ENCODE measurements at places on chromosomes 3 and 15.
A peak's percentile ranks its signal among the peaks of the same experiment; 100 is the strongest.

GRCh38 chr3:55607844-55608243 is 120.7 kb upstream of the WNT5A start:
- no peak for DNase-seq

DNA sequence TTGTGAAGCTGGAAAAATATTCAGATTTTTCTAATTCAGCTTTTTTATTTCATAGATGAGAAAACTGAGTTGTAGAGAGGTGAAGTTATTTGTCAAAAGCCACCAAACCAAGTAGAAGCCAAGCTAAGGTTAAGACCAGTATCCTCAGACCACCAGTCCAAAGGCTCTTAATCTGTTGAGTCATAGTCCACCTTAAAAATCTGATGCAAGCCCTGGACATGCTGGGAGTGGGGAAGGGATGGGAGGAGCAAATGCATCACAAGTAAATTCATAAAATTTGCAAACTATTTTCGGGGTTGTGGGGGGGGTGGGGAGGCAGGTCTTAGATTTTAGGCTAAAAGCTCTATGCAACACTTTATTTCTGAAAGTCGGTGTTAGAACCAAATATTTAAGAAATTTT is 307.7 kb upstream of the SEMA6D start:
- no peak for DNase-seq

DNA sequence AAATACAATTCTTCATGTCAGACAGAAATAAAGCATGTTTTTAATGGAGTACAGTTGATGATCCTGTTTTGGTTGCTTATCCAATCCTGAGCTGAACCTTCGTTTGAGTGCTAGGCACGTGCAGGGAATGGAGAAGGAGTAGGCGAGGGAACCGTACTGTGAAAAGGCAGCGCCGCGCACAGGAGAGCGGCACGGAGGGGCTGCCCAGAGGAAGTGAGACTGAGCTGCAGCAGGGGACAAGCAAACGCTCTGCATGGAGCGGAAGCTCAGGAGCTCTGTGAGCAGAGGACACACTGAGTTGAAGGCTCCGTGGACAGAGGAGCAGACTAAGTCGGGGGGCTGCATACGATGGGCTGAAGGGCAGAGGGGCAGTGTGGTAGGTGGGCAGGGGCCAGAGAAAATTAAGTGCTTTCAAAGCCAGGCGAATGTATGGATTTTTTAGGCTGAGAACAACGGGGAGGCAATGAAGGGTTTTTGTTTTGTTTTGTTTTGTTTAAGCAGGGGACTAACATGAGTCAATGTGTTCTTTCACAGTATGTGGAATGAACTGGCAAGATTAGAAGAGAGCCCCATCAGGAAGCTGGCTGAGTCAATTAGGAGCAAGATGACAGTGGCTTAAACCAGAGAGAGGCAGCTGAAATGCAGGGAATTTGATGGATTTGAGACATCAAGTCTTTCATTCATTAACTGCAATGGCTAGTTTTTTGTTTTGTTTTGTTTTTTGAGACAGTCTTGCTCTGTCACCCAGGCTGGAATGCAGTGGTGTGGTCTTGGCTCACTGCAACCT is 23.8 kb upstream of the TM2D3 start:
- no peak for DNase-seq

GRCh38 chr3:54211097-54211496 is 88.7 kb downstream of the CACNA2D3 start:
- no peak for DNase-seq

DNA sequence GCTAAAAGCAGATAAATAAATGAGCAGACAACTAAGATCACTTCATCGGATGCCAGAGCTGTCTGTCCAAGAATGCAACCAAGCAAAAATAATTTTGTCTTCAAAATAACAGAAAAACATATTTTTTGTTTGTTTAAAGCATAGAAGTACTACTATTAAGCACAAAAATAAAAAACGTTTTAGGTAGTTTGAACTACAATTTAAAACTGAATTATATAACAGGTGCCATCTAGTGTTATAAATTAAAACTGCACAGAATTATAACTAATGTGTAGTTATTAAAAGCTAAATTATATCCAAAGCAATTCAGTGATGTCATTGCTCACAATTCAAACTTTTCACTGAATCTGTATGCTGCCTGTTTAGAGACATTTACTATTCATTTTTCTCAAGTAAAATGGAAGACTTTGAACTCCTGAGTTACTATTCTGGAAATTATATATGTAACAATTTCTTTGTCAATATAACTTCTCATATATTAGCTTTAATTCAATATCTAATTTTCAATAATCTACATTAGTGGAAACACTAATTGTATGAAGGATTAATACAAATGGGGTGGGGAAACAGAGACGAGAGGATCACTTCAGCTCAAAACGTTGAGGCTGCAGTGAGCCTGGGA is 29.5 kb downstream of the LINS1 start:
- no peak for DNase-seq

DNA sequence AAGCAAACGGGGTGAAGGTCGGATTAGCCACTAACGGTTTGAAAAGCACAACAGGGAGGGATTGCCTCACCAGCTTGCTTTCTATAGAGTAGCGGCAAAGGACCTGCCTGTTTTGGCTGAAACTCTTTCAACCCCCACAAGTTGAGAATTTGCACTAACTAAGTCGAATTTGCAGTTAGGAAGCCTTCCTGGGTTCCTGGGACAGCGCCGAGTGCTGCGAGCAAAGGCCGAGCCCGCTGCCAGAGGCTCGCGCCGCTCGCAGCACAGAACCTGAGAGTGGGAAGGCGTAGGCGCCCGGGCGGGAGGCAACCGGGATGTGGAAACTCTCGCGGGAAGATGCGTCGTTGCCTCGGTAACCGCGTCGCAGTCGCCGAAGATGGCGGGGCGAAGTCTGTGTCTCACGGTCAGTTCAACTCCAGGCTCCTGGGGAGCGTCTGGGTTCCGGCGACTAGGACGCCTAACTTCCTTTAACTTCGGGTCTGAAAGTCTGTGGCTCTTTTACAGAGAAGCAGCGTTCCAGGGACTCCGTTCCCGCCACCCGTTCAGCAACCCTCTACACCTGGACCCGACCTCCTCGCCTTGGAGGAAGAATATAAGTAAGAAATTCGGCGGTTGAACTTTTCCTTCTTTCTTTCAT is at the start of gene TEX9:
Gene TEX9, plus strand, starts transcription at position 352 of the 637 bp plus-strand sequence. Its CDS starts 25 bp downstream, at position 377.
- DNase-seq = peak; percentile 54

DNA sequence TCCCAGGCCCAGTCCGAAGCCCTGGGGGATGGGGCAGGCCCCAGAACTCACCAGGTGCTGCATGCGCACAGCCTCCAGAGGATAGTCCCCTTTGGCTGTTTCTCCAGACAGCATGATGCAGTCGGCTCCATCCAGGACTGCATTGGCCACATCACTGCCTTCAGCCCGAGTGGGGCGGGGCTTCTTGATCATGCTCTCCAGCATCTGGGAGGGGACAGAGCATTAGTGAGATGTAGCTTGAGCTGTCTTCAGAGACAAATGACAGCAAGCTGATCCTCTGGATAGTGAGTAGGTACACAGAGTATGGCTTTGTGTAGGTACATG is 9.1 kb upstream of the GRAMD2A start:
- no peak for DNase-seq

DNA sequence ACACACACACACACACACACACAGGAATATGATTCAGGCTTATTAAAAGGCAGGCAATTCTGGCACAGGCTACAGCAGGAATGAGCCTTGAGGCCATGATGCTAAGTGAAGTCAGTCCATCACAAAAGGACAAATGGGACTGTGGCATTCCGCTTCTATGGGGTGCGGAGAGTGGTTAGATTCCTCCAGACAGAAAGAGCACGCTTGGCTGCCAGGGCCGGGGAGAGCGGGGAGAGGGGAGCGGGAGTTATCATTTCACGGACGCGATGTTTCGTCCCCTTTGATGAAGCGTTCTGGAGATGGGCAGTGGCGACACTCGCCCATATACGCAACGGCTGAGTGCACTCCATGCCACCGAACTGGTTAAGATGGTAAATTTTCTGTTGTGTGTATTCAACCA is 58.5 kb upstream of the FAM174B start:
- DNase-seq = no peak

DNA sequence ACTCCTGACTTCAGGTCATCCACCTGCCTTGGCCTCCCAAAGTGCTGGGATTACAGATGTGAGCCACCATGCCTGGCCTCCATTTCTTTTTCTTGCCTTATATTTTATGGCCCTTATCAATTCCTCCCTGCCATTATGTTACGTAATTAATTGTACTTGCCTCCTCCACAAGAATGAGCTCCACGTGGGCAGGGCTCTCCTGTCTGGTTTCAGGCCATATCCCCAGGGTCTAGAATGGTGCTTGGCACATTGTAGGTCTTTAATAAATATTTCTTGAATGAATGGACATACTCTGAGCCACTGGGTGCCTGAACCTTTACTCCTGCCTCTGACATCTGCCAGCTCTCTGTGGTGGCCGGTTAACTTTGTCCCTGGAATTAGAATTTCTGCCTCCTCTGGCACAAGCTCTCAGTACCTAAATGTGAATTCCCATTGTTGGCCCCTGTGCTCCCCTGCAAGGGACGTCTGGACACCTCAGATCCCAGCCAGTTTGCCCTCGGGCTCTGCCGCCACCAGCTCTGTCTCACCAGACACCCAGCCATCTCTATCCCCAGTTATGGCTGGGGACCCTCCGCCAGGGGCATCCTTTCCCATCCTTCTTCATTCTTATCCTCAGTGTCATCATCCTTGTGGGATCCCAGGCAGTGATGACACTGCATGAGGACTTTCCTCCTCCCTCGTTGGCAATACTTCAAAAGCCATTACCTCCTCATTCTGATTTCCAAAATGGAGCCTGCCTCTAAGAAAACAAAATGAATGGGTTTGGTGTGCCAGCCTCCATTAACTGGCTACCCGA is 165.6 kb upstream of the SMAD3 start:
- no peak for DNase-seq

DNA sequence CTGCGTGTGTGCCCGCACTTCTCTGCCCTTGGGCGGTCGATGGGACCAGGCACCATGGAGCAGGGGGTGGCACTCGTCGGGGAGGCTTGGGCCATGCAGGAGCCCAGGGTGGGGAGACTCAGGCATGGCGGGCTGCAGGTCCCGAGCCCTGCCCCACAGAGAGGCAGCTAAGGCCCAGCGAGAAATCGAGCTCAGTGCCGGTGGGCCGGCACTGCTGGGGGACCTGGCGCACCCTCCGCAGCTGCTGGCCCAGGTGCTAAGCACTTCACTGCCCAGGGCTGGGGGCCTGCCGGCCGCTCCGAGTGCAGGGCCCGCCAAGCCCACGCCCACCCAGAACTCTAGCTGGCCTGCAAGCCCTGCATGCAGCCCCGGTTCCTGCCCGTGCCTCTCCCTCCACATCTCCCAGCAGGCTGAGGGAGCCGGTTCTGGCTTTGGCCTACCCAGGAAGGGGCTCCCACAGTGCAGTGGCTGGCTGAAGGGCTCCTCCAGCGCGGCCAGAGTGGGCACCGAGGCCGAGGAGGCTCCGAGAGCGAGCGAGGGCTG is 553 bp upstream of the RTP4 start:
- DNase-seq = no peak

DNA sequence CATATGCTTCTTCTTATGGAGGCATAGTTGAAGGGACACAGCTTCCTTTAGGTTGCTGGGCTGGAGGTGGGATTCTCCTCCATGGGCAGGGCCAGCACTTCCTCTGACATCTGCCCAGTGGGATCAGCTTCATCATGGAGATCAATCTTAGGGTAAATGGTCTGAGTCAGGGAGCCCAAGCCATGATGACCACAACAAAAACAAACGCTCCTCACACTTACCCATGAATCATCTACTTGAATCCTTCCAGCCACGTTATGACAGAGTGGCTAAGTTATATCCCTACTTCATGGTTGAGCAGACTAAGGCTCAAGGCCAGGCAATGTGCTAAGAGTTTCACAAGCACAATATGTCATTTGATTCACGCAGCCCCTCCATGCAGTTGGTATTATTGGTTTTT is 87.2 kb upstream of the NMNAT3 start:
- DNase-seq = no peak

GRCh38 chr3:44885618-44886017 is 11.2 kb downstream of the TGM4 start:
- DNase-seq = no peak

DNA sequence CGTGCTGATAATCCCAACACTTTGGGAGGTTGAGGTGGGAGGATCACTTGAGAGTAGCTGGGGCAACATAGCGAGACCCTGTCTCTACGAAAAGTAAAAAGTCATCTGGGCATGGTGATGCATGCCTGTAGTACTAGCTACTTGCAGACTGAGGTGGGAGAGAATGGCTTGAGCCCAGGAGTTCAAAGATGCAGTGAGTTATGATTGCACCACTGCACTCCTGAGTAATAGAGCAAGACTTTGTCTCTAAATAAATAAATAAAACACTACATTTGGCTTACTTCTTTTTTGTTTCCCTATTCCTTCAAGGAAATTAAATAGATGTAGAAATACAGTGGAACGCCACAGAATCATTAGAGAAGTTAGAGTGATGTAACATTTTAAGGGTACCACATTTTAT is 20.1 kb upstream of the LDHAL6B start:
- DNase-seq = no peak

GRCh38 chr3:142586803-142587406 is 8.4 kb upstream of the ATR start:
- no peak for DNase-seq

DNA sequence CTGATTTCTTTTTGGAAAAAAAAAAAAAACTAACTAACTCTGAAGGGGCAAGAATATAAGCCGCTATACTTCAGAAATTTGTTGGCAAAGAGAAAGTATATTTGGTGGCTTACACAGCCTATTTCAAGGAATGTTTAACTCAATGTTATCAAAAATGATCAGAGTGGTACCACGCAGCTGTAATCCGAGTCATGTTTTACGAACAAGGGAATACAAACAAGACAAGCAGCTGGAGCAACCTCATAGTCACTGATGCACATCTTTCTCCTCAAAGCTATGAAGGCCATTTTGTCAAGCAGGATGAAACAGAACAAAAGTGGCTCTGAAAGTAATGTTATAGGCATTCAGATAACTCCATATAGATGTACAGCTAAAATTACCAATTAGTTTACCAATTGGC is 81.2 kb downstream of the SCAPER start:
- DNase-seq = no peak

DNA sequence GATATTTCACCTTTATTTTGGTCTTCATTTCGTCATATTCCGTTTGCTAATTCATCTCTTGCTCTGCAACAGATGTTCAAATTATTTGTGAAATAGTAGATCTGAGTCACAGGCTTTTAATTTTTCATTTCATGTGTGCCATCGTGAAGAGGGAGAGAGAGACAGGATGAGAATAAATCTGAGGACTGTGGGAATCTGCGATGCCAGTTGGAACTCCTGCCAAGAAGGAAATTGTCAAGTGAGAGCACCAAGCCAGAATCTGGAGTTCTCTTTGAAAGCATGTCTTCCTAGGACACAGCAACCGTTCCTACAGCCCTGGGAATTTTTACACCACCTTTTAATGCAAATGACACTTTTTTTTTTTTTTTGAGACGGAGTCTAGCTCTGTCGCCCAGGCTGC is 48.8 kb downstream of the NSMCE3 start:
- no peak for DNase-seq

- peak; percentile 25 for DNase-seq
Measured at GRCh38 chr15:56040081-56041035, 46.9 kb upstream of the NEDD4 start.

- DNase-seq = no peak
Measured at GRCh38 chr3:159252772-159253384, 451.0 kb downstream of the MFSD1 start.

Measured in stimulated activated naive CD4-positive, alpha-beta T cell treated with Interleukin-2 at 50 U/mL for 16 hours (primary cell).